ENCODE measurements at places on chromosomes 5 and 9.

DNA sequence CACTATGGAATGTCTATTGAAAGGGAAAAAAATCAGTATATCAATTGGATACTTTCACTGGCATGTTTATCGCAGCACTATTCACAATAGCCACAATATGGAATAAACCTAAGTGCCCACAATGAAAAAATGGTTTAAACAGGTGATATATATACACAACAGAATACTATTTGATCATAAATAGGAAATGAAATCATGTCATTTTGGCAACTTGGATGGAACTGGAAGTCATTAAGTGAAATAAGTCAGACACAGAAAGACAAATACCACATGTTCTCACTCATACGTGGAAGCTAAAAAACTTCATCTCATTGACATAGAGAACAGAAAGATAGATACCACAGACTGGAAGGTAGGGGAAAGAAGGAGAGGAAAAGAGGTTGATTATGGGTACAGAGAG lies 471.6 kb upstream of the FTMT start:
- H3K4me3 ChIP-seq: no peak overlapping the region
- no peaks in the 10 kb centered on the region for H3K27me3 ChIP-seq
- no peak for DNase-seq
- no peaks in the 10 kb centered on the region for H3K4me1 ChIP-seq
- no peak overlapping the region for H3K27ac ChIP-seq

DNA sequence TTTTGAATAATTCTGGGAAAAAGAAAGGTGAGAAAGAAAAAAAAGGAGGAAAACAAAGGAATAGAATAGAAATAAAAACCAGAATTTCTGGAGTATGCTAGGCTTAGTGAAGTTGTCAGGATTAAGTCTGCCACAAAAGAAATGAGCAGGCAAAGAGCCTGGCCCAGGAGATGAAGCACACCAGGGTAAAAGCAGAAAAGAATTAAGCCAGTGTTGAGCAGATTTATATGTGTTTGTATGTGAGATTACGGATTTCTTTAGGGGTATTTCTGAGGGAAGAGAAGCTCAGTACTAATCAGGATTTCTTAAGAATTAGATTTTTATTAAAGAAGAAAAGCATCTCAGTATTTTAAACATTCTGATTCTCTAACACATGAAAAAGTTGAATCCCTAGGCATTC lies 74.5 kb downstream of the MRPS27 start:
- H3K36me3 ChIP-seq: no peaks in the 10 kb centered on the region
- no peaks in the 10 kb centered on the region for H3K4me1 ChIP-seq
- no peaks in the 10 kb centered on the region for H3K27me3 ChIP-seq
- no peak for DNase-seq
- no peak overlapping the region for H3K27ac ChIP-seq
- H3K4me3 ChIP-seq: no peak overlapping the region

DNA sequence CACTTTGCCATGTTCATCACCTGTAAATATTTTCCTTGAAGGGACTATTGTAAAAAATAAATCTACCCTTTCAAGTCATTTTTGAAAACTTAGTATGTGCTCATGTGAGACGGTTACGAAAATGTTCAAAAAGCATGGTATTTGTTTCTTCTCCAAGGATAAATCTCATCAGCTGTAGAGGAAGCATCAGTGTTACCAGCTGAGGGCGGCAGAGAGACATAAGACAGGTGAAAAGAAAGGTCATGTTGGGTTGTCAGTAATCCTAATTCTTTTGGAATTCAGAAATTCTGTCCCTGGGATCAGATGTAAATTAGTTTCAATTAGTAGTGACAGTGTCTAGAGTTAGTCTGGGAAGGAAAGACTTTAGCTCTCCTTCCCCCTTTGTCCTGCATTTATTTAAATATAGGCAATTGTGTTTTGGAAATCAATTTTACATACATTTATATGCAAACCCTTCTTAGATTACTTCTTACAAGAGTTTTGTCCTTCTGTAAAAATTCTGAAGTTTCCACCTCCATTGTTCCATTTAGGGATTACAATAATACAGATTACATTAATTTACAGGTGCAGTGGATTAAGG lies 791.9 kb upstream of the CDH6 start:
- H3K4me3 ChIP-seq: no peak overlapping the region
- no peak overlapping the region for H3K27ac ChIP-seq
- no peaks in the 10 kb centered on the region for H3K36me3 ChIP-seq
- peak; percentile 69 for DNase-seq
- no peaks in the 10 kb centered on the region for H3K4me1 ChIP-seq
- no peaks in the 10 kb centered on the region for H3K27me3 ChIP-seq

DNA sequence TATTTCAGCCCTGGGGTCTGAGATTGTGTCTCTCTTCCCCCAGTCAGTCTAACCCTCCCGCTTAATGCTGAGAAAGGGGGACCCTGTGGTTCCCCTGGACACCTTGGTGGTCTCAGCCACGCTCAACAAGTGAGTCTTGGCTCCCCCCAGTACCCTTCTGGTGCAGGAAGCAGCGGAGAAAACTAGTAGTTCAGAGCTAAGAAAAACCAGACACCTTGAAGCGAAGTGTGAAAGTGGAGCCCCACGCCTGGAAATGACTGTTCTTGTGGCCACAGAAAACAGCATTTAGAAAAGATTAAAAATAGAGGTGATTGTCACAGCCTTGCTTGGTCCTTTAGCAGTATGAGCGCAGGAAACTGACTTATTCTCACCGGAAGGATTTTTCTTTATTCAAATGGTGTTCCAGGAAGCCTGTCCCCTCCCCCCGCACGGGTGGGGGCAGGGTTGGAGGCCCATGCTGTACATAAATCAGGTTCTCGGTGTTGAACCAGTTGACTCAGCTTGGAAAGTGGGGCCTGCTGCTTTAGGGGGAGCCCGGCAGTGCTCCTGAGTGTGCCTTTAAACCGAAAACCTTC lies 8.1 kb downstream of the ARPC5L start:
- H3K36me3 ChIP-seq: peaks cover 4% of the 10 kb centered on the region
- H3K27ac ChIP-seq: peak overlapping the region; percentile 77
- H3K27me3 ChIP-seq: no peaks in the 10 kb centered on the region
- H3K4me1 ChIP-seq: peaks cover 10% of the 10 kb centered on the region

- no peaks in the 10 kb centered on the region for H3K36me3 ChIP-seq
- no peak overlapping the region for H3K27ac ChIP-seq
- peaks cover 9% of the 10 kb centered on the region for H3K4me1 ChIP-seq
These were observed 128.5 kb upstream of the VLDLR start for GRCh38 chr9:2493109-2493508.

DNA sequence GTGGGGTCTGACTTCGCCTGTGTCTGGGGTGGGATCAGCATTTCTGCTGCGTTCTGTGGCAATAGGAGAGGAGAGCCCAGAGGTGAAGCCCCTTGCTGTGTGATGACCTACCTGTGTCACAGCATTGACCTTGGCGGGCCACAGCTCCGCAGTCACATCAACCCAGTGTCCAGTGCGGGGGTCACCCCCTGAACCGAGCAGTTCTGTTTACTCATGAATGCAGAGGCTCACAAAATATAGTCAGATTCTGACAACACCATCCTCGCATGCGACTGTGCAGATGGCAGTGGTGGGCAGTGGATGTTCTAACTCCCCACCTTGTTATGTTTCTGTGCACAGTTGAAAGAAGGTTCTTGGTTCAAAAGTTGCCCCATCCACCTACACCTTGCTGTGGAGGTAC lies 100.1 kb downstream of the ADAMTS16 start:
- H3K27me3 ChIP-seq: no peaks in the 10 kb centered on the region
- DNase-seq: no peak
- no peak overlapping the region for H3K27ac ChIP-seq
- no peaks in the 10 kb centered on the region for H3K4me1 ChIP-seq

- no peak overlapping the region for H3K4me3 ChIP-seq
- no peaks in the 10 kb centered on the region for H3K27me3 ChIP-seq
- no peak for DNase-seq
These were observed 47.8 kb downstream of the PLK2 start for GRCh38 chr5:58412081-58412480.

DNA sequence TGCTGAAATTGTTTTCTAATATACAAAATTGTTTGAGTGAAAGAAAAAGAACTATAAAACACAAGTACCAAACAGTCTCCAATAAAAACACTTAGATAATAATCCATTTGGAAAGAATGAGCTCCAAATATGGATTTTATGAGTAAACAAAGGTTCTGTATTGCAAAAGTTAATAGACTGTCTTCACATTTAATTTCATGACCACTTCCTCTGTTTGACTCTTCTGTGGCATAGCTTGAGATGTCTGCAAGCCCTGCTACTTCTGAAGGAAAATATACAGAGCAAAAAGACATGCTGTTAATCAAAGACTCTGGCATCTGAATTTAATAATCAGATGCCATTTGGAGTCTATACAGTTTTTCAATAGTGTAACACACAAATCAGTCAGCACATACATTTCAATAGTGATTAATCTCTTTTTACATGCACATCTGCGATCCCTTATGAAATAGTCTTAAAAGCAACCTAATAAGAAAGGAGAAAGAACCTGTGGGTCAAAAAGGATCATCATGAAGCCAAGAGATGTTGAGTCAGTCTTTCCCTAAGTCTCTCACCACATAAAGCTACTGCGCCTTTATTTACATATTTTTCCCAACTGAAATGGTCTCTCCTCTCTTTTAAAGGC lies 165.4 kb upstream of the LHFPL2 start:
- no peaks in the 10 kb centered on the region for H3K4me1 ChIP-seq
- H3K36me3 ChIP-seq: no peaks in the 10 kb centered on the region
- DNase-seq: no peak
- no peak overlapping the region for H3K27ac ChIP-seq

DNA sequence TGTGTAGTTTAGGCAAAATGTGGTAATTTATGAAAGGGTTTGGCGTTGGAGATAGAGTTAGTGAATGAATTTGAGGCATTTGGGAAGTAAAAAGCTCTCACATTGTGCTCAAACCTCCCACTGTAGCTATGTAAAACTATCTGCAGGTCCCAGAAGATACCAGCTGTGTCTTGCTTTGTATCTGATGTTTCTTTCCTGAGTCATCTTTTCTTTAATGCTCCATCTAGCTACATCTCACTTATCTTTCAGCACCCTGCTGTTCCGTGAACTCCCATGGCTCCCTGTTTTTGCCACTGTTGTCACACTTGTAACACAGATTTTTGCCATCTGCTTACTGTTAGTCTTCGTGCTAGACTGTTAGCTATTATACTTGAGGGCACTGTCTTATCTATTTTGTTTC lies 253.1 kb downstream of the NPR3 start:
- no peaks in the 10 kb centered on the region for H3K27me3 ChIP-seq
- no peak for DNase-seq
- no peaks in the 10 kb centered on the region for H3K4me1 ChIP-seq

- H3K4me3 ChIP-seq: no peak overlapping the region
- peaks cover 9% of the 10 kb centered on the region for H3K4me1 ChIP-seq
- H3K27me3 ChIP-seq: no peaks in the 10 kb centered on the region
- DNase-seq: no peak
These were observed 124.2 kb upstream of the ATP10B start for GRCh38 chr5:160976181-160976580.

DNA sequence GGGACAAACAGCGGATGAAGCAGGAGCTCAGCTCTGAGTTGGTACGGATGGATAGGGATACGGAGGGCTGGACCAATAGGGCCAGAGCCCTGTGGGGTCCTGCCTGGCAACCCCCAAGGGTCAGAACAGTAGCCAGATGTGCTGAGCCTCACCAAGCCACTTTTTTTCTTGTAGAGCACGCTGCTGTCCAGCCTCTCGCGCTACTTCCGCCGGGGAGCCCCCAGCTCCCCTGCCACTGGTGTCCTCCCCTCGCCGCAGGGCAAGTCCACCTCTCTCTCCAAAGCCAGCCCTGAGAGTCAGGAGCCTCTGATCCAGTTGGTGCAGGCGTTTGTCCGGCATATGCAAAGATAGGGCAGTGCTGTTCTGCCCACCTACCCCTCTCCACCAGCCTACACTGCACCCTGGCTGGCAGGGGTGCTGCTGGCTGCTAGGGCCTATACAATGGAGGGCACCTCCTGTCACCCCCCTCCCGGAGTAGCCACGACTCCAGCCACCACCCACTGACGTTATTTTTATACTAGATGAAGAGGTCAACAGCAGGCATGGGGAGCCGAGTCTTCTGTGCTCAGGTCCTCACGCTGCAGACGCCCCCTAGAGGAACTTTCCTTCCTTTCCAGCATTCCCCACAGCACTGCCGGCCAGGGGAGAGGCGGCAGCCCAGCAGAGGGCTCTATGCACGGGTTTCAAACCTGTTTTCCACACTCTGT lies 21.6 kb downstream of the SH3GLB2 start:
- H3K4me3 ChIP-seq: no peak overlapping the region
- peak overlapping the region; percentile 49 for H3K27ac ChIP-seq

DNA sequence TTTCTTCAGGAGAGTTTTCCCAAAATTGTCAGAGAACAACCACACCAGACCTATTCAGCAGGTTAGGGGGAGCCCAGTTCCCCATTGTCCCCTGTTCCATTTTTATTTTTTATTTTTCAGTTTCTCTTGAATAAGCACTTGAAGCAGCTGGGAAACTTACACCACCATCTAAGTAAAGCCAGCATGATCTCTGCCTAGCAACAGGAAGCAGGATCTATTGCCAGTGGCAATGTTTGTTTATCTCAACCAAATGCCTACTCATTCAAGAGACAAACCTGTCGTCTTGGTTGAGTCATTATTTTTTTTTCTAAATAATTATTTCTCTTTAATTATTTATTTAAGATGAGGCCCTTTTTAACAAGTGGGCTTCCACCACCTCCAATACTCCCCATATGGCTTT lies 379.3 kb downstream of the PLK2 start:
- H3K4me3 ChIP-seq: no peak overlapping the region
- H3K27ac ChIP-seq: peak overlapping the region; percentile 25
- H3K4me1 ChIP-seq: no peaks in the 10 kb centered on the region
- H3K36me3 ChIP-seq: no peaks in the 10 kb centered on the region

DNA sequence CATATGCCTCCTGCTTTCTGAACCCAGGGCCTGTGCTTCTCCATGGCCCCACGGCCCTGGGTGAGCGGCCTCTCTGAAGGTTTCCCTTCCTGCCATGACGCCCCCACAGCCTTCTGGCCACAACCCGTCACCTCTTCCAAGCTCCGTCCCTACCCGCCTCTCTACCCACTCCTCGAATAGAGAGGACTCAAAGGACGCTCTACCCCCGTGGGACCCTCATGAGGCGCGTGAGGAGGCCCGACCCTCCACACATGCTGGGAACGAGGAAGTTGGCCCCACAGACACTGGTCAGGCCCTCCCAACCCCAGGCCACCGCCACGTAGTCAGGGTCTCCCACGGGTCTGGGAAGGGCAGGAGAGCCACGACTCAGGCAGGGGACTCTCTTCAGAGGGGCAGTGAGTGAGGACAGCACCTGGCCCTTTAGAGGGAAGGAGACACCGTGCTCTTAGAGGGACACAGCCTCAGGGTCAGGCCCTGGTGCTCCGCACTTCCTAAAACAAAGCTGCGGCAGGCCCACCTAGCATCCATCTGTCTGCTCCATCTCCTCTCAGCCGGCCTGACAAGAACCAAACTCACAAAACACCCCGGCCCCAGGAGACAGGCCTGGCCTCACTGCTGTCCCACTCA lies 5.3 kb downstream of the BRD3 start:
- H3K36me3 ChIP-seq: no peaks in the 10 kb centered on the region
- H3K27ac ChIP-seq: no peak overlapping the region
- H3K4me1 ChIP-seq: peaks cover 7% of the 10 kb centered on the region
- peak; percentile 30 for DNase-seq
- H3K27me3 ChIP-seq: no peaks in the 10 kb centered on the region

GRCh38 chr9:121929893-121930875 lies 162.9 kb downstream of the TTLL11 start:
- no peaks in the 10 kb centered on the region for H3K36me3 ChIP-seq
- H3K4me1 ChIP-seq: no peaks in the 10 kb centered on the region
- H3K4me3 ChIP-seq: no peak overlapping the region
- no peak overlapping the region for H3K27ac ChIP-seq

GRCh38 chr5:173604141-173604540 lies 12.3 kb downstream of the BOD1 start:
- no peaks in the 10 kb centered on the region for H3K4me1 ChIP-seq
- no peak overlapping the region for H3K27ac ChIP-seq

Data from Caco-2 (cell line).